ENCODE measurements at places on chromosomes 16 and 17.

DNA sequence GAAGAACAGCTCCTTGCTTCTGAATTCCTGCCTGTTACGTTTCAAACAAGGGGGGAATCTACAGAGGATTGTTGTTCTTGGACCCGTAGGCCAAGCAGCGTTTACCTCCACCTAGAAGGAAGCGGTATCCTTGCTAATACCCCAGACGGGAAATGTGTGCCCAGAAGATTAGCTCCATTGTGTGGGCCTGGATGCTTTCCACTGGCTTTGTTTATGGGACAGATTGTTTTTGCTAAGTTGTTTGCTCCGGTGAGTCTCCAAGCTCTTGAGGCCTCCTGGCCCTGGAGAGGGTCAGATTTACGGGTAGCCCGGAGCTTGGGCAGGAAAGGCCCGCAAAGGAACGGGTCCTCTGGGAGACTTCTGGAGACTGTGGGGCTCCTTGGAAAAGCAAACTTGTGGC is 28.4 kb upstream of the MRTFB start:
- DNase-seq: no peak

DNA sequence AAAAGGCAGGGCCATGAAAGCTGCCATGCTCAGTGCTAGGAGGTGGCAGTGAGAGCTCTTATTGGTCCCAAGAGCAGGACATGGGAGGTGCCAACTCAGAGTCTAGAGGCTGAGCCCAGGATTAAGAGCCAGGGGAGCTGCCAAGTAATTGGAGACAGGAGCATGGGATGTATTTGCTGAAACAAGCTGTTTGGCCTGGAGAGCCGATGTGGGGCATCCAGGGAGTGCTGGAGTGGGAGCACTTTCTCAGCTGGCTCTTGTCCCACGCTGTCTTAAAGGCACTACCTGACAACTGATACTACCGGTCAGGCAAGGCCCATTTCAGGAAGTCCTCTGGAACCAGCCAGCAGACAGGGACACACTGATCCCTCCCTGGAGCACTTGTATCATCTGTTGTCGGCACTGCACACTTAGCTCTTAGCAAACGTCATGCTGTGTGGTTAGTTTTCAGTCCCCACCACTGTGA is 19.3 kb downstream of the ANKFN1 start:
- no peak for DNase-seq

DNA sequence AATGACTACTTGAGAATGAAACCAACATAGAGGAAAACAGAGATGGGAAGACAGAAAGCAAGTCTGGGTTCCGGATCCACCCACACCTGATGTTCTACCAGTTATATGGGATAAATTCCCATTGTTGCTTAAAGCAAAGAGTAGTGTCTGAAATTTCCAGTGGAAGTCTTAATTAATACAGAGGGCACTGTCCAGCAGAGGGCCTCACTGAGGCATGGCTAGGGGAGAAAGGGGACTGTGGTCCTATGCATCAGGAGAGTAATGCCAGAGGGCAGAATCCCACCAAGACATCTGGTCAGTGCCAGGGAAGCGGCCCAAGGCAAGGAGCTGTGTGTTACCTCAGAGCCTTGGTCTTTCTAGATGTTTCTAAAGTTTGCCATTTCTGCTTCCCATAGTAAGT is 7.5 kb upstream of the UMOD start:
- no peak for DNase-seq

GRCh38 chr17:58564971-58565370 is 50.5 kb upstream of the MTMR4 start:
- no peak for DNase-seq

DNA sequence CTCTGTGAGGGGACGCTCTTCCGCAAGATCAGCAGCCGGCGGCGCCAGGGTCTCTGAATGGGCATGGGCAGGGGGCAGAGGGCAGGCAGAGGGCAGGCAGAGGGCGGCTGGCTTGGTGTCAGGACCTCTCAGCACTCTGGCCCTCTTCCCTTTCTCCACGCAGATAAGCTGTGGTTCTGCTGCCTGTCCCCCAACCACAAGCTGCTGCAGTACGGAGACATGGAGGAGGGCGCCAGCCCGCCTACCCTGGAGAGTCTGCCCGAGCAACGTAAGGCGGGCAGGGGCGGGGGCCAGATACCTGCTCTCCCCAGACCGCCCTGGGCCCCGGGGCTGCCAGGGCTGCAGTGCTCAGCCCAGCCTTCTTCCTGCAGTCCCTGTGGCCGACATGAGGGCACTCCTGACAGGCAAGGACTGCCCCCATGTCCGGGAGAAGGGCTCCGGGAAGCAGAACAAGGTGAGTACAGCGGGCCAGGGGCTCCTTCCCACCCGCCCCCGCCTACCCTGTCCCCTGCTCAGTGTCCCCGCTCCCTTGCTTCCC is 4.1 kb downstream of the ELMO3 start:
- DNase-seq: no peak

DNA sequence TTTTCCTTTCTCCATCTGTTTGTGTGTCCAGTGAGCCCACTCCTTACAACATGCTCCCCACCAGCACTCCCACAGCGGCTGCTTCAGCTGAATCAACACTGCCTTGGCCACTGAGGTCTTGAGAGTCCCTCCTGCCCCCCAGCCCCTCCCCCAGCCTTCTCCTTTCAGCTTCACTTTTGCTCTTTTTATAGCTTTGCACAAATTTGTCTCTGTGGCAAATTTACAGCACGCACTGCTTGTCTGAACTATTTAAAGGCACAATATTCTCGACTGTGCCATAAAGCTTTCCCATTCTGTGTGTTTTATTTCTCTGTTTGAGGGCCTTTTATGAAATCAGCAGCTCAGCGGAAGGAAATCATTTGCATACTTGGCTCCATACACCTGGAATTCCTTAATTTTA is 579.3 kb downstream of the TOX3 start:
- DNase-seq: no peak

DNA sequence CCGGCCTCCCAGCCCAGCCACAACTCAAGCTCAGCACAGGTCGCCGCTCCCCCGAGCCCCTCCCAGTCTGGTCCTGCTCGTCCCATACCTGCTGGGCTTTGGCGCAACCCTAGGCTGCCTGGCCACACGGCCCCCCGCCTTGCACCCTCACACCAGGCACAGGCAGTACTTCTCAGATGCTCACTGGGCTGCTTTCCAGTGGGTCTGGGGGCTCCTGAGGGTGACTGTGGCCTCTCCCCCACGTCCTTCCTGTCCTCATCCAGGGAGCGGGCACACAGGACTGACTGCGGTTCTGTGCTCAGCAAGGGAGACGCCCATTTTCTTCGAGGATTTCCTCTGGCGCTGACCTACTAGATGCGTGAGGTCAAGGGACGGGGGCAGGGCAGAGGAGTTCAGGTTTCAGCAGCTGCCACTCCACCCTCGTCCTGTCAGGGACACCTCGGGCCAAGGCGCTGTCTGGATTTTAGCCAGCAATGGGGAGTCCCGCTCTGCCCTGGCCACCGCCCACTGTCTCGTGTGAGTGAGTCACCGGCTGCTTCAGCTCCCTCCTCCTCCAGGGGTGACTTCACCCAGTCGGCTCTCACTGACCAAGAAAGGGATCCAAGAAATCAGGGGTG is 115.8 kb downstream of the NPIPB11 start:
- DNase-seq: no peak

- no peak for DNase-seq
Measured at GRCh38 chr17:59160157-59161025, 4.8 kb downstream of the PRR11 start.

GRCh38 chr17:8798846-8799569 is at the start of gene MFSD6L:
MFSD6L (minus strand) TSS chr17:8799365; CDS start chr17:8799120, 245 bp downstream.
- no peak for DNase-seq

DNA sequence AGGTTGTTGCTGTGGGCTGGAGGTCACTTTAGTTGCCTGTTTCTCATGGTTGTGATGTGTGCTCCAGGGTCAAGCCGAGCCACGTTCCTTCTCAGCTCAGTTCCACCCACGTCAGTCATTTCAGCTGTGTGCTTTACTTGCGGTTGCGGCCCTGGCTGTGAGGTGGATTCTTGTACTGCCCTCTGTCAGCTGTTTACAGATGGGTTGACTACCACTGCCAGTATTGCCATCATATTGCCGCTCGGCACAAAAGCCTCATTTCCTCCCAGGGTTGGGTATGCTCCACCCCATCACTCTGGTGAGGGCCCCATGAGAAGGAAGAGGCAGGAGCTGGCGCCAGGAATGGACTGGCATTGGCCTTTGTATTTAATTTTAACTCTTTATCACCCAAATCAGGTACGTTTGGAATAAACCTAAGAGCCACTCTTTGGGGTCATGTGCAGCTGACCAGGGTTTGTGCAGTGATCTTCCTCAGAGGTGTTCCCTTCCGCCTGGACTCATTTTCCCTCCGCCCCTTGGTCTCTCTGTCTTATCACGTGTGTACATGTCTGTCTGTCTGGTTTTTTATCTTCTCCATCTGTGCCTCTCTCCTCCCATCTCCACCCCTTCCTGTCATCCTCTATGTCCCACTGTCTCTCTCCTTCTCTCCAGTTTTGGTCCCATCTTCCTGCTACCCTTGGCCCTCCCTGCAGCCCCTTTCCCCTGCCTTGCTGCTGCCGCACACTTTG is 25.0 kb downstream of the METTL22 start:
- DNase-seq: no peak

GRCh38 chr16:72815348-72816318 is 232.3 kb downstream of the ZFHX3 start:
- no peak for DNase-seq

DNA sequence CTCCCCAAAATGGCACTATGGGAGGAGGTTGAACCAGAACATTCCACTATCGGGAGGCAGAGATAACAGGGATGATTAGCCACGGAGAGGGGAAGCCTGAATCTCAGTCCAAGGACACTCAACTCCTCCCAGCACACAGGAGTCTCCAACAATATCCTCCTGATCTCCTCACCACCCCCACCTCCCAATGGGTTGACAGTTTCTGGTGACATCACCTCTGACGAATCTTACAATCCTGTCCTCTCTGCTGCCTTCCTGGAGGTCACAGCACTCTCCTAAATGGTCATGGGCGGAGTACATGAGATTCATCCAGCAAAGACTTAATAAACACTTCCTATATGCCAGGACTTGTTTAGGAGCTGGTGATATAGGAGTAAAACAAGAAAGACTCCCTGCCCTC is 80.9 kb downstream of the SLC6A2 start:
- DNase-seq: no peak

GRCh38 chr17:13967416-13967815 is 101.9 kb upstream of the COX10 start:
- DNase-seq: no peak

GRCh38 chr16:70302745-70303144 is 3.8 kb downstream of the DDX19B start:
- DNase-seq: no peak

DNA sequence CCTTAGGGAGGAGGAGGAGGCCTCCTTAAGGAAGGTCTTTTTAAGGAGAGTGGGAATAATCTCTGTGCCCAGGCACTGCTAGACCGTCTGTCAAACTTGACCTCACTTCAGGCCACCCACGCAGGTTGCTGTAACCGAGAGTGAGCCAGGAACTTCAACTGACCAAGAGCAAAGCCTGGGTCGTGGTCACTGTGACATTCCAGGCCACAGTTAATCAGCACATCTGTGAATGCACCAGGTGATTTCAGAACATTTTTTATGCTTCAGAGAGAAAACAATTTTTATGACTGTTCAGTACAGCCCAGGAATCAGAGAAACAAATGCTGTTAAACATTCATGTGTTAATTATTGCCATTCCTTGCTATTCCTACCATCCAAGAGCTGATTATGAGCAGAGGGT is 226.6 kb upstream of the ASIC2 start:
- DNase-seq: no peak

DNA sequence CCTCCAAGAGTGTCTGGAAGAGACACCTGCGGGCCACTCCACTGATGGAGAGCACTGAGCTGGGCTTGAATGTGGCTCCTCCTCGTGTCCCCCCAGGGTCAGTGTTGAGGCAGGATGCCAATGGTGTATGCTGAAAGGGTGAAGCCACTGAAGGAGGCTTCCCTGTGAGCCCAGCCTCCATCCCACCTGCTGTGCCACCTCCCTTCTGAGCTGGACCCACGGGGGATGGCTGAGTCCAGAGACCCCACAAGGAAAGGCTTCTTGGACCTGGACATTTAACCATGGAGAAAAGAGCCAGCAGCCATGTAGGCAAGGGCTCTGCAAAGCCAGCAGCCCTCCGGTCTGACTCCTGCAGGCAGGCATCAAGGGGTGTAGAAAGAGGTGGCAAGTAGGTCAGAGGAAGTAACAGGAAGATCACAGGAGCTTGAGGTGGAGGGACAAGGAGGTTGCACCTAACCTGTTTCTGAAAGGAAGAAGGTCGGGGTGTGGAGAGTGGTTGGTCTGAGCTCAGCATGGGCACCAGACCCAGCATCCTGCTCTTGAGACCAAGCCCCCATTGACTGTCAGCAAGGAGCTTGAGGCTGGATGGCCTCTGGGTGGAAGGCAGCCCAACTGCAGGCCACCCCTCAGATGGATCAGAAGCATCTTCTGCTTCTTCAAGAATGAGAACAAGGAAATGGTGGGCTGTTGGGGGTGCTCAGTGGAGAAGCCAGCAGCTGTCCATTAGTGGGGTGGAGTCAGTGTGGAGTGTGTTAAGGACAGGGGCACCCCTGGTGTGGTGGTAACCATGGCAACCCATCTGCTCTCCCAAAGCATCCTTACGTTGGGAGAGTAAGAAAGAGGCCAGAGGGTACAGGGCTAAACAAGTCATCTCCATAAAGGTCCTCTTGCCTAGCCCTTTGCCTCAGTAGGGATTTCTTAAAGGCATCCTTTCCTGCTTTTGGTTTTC is 80.7 kb downstream of the PLD6 start:
- peak; percentile 58 for DNase-seq

DNA sequence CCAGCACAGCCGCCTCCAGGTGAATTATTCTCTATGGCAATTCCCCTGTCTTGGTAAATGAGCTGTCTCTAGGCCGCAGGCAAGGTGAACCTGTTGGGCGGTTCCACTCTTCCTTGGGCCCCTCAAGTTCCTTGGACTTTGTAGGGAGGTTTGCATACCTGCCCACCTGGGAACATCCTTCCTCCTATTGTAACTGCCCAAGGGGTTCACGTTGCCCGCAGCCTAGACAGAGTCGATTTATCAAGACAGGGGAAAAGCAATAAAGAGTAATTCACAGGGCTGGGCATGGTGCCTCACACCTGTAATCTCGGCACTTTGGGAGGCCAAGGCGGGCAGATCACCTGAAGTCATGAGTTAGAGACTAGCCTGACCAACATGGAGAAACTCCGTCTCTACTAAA is 122.5 kb downstream of the KCNJ18 start:
- DNase-seq: no peak

DNA sequence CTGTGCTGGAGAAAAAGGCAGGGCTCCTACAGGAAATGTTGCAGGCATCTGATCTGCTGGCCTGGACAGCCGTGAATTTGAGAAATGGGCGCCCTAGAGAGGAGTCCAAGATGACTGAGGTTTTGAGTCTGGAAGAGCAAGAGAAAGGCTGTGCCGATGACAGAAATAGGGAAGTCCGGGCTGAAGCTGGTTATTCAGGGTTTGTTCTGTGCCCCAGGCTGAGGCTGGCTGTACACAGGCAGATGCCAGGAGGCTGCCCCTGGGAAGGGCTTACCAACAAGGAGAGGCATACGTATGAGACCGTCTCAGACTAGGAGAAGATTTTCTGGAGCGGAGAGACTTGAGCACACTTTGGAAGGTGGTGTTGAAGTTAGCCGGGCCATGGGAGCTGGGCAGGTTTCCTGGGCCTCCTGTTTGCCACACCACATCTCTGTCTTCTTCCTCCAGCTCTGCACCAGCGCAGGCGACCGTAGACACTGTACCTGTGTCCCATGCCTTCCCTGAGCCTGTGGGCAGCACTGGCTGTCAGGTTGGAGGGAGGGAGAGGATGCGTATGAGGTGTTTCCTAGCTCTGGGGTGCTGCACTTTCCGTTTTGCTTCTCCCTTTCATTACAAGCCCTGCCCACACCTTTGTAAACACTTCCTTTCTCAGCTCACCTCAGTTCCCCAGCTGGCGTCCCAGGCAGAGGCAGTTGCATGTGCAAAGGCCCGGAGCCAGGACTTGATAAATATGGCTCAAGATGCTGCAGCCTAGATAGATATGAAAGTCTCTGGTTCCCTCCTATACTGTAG is 80.8 kb downstream of the SPECC1 start:
- no peak for DNase-seq

Measured in dorsolateral prefrontal cortex (tissue), 122 donors.